Right ventricle myocardium inferior (tissue), 1 donor: ENCODE measurements at places on chromosomes 11 and 22. TPM values are rescaled to one million over a fixed set of nuclear protein-coding genes. Genes with fewer than 3 reads are reported as not detected.
A peak's percentile ranks its signal among the peaks of the same experiment; 100 is the strongest.

Gene OR2AT4
- not detected for total RNA-seq

Gene PLCB3
- 10.9 TPM for total RNA-seq

Gene FXYD2
- 2.7 TPM for total RNA-seq

Gene HEPN1
- not detected for total RNA-seq

Gene APOL1
- total RNA-seq, result 22.1 TPM

Gene MOGAT2
- total RNA-seq, result 0.22 TPM

Gene RAG1
- 1.6 TPM for total RNA-seq

Gene OR10G7
- total RNA-seq, result not detected

Gene IGSF22
- total RNA-seq, result 1.4 TPM

DNA sequence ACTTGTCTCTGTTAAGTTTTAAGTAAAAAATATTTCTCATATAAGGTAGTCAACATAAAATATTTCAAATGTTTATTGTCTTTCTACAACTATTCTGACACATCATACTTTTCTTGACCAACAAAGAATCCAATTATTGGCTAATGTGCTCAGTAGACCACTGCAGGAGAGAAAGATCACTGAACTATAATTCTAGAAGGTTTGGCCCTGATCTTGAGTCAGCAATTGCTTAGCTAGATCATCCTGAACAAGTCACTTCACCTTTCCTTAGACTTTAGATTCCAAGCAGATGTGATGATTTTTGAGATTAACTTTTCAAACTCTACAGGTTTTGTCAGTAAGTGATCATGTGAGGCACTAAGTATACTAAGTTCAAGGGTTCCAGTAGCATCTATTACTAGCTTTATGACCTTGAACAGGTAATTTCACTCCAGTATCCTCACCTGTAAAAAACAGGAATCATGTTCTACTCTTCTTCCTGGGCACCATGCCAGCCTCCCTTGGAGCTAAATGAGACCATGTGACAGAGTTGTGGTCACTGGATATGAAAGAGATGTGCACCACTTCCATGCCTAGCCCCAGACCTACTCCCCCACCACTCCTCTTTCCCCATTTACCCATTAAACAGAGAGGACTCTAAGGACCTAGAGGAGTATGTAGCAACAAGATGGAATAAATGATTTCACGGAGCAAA is 17.3 kb downstream of the PGM2L1 start:
- no peak for DNase-seq

DNA sequence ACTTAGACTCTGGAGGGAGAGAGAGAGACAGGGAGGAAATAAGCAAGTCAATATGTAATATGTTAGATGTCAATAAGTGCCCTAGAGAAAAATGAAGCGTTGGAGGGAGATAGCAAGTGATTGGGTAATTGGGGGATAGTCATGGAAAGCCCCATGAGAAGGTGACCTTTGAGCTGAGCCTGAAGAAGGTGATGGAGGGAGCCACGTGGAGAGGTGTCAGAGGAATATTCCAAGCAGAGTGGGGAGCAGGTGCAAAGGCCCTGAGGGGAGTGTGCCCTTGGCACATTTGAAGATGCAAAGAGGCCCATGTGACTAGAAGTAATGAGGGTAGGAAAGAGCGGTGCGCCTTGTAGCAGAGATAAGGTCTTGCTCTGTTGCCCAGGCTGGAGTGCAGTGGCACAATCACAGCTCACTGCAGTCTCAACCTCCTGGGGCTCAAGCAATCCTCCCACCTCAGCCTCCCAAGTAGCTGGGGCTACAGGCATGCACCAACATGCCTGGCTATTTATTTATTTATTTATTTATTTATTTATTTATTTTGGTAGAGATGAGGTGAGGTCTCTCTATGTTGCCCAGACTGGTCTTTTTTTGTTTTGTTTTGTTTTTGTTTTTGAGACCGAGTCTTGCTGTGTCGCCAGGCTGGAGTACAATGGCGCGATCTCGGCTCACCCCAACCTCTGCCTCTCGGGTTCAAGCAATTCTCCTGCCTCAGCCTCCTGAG is 2.1 kb downstream of the LHFPL7 start:
- DNase-seq, result no peak

DNA sequence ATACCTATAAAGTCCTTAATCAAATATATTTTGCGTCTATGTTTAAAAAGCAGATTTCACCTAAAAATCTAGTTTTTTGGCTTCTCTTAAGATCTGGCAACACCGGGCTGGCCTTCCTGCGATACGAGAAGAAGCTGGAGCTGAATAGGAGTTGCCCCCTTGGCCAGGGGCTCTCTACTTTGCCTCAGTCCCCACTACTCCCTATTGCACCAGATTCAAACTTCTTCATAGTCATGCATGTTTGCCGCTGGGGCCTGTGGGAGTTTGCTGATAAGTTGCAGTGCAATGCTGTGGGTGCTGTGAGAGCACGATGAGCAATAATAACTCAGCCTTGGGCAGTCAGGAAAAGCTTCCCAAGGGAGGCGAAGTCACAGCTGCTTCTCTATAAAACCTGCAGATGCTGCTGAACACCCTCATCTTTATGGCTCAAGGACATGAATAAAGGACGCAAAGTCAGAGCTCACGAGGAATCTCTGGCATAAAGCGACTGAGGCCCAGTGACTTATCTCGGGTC is 15.2 kb upstream of the EIF3D start:
- DNase-seq, result no peak

GRCh38 chr11:117226388-117227385 is 5.2 kb downstream of the PCSK7 start:
- no peak for DNase-seq

DNA sequence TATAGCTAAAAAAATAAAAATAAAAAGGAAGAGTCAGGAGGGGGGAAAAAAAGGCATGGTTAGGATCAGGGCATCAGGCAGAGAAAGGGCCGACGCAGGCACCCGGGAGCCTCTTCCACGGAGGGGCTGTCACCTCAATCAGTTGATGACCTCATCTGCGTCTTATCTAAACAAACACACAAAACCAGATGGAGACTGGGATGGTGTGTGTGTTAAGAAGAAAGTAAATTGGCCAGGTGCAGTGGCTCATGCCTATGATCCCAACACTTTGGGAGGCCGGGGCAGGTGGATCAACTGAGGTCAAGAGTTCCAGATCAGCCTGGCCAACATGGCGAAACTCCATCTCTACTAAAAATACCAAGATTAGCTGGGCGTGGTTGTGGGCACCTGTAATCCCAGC is 63.6 kb downstream of the DHCR7 start:
- no peak for DNase-seq

DNA sequence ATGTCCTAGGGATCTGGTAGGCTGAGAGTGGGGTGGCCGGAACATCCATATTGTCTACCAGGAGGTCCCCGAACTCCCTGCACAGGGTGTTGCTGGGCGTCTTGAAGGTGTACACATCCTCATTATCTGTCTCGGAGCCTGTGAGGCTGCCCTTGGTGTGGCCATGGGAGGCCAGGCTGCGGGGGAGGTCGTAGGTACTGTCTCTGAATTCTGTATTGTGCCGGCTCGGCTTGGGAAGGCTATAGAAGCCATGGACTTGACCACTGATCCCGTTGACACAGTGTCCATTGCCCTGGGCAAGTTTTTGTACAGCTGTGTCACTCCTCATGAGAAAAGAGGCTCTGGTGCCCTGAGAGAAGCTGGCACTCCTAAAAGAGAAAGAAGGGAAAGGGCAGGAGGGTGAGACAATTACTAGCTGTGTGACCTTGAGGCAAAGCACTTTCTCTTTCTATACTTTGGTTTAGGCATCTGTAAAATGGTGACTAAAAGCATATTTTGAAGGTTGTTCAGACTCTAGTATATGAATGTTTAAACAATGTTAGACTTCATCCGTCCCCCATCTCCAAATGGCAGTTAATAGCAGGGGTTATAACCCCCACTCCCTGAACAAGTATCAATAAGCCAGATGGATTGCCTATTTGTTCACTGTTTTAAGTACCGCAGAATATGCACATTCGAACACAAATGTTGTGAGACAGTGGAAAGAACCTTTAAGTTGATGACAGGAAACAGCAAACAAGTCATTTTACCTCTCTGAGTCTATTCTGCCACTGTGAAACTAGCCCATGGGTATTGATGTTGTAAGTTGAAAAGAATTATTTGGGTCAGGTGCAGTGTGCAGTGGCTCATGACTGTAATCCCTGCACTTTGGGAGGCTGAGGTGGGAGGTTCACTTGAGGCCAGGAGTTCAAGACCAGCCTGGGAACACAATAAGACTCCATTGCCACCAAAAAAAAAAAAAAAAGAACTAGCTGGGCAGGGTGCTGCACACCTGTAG is 38.3 kb downstream of the USP35 start:
- no peak for DNase-seq

GRCh38 chr11:88068848-88069554 is 106.2 kb downstream of the RAB38 start:
- peak; percentile 49 for DNase-seq
